ENCODE measurements at places on chromosomes 4 and X.

- no peak for DNase-seq
Observed at GRCh38 chrX:10579112-10580011, 41.0 kb downstream of the MID1 start.

- DNase-seq = no peak
Observed at GRCh38 chrX:11371106-11371505, 77.9 kb downstream of the AMELX start.

DNA sequence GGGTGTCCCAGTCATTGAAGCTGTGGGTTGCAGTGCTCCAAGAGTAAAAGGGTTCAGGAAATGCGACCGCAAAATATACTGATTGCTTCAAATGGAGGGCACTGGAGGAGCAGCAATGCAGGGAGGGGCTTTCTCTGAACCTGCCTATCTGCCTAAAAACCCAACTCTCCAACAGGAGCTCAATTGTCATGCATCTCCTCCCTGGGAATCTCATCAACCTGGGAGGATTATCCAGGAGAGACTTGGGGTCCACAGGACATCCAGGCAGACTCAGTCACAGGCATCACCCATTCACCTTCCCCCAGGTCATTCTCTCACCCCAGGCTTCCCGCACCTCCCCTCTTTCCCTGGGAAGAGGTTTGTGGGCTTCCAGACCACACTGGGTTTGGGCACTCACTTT, 38.2 kb upstream of the TLR3 start:
- DNase-seq = no peak

DNA sequence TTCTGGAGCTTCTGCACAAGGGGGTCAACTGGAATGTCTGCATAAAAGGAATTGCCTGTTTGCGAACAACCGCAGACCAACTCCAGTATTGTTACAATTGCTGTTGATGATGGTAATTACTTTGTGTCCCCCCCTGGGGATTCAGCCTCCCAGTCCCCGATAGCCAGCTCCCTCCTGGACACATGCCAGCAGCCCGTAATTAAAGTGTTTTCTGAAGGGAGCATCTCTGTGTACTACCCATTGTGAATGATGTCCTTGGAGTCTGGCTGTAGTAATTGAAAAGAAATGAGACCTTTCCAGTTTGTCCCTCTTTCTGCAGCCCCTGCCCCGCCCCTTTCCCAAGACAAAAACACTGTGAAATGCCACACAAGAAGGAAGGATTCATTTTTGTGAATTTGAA, 377.1 kb upstream of the LCORL start:
- no peak for DNase-seq

DNA sequence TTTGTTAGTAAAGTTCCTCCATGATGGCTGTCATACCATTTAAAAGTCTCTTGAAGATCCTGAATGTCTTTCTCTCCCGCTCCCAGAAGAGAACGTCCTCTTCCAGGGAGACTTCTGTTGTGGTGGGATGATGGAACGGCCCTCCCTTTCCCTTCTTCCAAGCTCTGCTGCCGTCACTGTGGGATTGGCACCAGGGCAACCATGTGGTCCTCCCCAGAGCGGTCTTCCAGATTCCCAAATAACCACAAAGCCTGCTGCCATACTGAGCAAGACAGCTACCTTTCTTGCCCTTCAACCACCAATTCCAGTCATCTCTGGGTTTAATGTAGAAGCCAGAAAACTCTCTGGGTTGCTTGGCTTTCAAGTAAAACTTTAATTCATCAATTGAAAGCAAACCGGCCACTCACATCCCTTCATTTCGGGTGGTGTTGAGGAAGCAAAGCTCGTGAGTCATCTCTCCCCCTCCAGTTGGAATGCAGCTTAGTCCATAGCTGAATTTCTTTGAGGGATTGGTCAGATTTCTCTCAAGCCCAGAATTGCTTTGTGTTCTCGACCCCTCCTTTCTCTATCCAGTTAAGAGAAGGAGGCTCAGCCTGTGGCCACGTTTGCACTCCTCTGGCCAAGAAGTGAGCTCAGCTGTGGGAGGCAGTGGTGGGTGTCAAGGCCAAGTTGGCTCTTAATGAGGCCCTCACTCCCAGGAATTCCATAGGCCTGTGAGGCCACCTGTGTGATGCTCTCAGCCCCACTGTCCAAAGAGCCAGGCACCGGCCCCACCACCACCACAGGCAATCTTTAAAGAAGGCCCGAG, 36.9 kb downstream of the FHDC1 start:
- DNase-seq = no peak

- no peak for DNase-seq
Observed at GRCh38 chr4:140260227-140260626, 106.2 kb upstream of the MAML3 start.

DNA sequence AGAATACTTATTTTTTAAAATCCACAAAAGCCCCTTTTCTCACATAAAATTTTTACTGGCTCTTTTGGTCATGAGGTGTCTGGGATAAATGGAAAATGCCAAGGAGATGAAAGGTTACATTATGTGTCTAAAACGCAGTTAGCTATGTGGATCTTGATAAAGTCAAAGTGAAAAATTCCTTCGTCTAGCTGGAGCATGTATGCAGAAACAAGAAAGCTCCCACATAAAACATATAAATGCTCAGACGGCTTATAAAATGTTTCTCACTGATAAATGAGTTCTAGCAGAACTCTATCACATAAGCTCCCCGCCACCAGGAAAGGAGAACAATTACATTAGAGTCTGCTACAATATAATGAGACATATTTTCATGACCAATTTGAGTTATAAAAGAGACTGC, 83.8 kb downstream of the TBC1D9 start:
- no peak for DNase-seq

- no peak for DNase-seq
Observed at GRCh38 chr4:172202480-172203076, 389.4 kb downstream of the GALNTL6 start.

DNA sequence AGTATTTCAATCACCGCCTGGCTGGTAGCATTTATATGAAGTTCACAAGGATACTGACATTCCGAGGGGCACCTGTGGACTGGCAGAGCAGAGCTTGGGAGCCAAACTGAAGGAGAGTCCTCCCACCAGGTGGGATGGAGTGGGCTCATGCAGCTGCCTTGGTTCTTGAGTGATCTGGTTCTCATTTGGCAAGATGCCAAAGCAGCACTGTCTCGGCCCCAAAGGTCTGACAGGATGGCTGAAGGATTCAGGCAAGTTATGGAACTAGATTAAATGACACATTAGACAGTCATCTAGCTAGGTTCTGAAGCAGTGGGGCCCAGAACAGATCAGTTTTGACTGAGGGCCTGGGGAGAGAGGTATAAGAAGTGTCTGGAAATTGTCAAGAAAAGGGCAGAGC, 3.2 kb downstream of the FGF16 start:
- DNase-seq = no peak

- no peak for DNase-seq
Observed at GRCh38 chrX:8033175-8033574, 106.0 kb upstream of the PNPLA4 start.

- no peak for DNase-seq
Observed at GRCh38 chr4:134024251-134024650, 177.3 kb downstream of the PABPC4L start.

DNA sequence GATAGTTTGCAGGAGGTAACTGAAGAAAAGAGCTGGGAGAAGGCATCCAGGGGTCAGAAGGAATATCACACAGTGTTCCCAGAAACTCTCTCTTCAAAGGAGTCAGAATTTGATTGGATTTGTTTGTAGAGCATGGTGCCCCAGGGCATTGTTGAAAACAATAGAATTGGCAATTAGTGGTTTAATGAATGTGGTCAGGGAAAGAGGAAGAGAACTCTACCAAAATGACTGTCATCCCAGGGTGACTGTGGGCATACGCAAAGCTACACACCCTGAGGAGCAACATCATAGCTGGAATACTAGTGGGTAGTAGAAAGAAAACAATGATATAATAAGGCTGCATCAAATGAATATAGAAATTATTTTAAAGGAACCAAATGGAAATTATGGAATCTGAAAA, 21.5 kb downstream of the TNIP2 start:
- DNase-seq = no peak

DNA sequence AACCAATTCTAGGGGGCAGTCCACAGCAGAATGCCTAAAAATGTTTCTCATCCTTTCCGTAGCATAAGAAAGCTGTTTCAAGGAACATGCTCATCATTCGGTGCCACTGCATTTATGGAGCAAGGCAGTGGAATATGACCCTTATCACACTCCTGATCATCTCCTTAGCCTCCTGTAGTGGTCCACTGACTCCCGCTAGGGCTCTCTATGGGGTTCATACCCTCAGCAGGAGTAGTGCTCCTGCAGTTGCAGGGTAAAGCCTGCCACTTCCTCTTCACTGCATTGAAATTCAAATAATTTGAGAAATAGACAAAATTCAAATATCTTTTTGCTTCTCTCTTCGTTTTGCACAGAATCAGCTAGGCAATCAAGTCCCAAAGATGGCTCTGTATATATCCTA, 107.0 kb downstream of the NDST3 start:
- DNase-seq = no peak

DNA sequence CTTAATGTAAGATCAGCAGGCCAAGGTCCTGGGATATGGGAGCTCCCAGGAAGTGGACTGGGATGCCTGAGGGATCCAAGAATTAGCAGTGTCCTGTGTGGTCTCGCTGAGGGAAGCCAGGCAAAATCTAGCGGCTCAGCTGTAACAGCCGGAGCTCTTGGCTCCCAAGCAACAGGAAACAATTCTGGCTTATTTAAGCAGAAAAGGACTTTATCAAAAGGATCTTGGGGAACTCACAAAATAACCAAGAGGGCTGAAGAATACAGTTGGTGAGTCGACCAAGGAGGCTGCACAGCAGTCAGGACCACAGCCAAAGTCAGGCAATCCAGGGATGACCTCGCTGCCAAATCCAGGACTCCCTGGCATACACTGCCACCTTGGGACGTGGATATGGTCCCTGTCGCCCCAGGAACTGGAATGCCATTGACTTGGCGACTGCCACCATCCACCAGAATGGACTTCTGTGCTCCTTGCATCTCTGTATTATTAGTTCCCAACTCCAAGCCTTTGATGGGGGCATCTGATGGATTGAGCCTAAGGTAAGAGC, 165.3 kb upstream of the BCOR start:
- DNase-seq = no peak

DNA sequence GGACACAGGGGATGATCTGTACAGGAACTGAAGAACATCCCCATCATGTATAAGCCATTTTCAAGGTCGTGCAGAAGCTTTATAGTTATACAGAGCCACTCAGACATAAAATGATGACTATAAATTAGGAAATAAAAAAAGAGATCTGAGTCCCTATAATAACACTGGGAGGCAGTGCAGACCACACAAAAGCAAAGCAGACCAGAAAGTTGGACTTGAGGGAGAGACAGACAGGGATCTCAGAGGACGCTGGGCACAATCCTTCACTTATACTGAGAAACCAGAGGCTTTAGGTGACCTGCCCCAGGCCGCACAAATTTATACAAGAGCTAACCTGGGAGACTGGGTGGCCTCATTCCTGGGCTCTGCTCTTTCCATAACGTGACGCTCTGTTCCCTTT, 70.5 kb downstream of the HADH start:
- DNase-seq = peak; percentile 35

- peak; percentile 34 for DNase-seq
Observed at GRCh38 chrX:37786624-37787422, 7.0 kb downstream of the CYBB start.

- DNase-seq = peak; percentile 11
Observed at GRCh38 chr4:159105761-159106243, 2.9 kb downstream of the RAPGEF2 start.

GRCh38 chrX:48835524-48836329, at the start of gene PCSK1N:
PCSK1N (minus strand) TSS chrX:48835610; CDS start chrX:48835532, 78 bp downstream.
- DNase-seq = peak; percentile 64

- no peak for DNase-seq
Observed at GRCh38 chr4:84877051-84877833, 89.2 kb downstream of the WDFY3 start.

- no peak for DNase-seq
Observed at GRCh38 chr4:111961809-111962208, 183.4 kb upstream of the FAM241A start.

GRCh38 chr4:54662901-54663585, 5.3 kb downstream of the KIT start:
- no peak for DNase-seq

- DNase-seq = peak; percentile 18
Observed at GRCh38 chr4:41214136-41214824, at the start of gene APBB2. APBB2 (minus strand) TSS chr4:41214542; CDS start chr4:41033254, 181,288 bp downstream.

GRCh38 chrX:134362560-134363089, 97.3 kb upstream of the HPRT1 start:
- no peak for DNase-seq

DNA sequence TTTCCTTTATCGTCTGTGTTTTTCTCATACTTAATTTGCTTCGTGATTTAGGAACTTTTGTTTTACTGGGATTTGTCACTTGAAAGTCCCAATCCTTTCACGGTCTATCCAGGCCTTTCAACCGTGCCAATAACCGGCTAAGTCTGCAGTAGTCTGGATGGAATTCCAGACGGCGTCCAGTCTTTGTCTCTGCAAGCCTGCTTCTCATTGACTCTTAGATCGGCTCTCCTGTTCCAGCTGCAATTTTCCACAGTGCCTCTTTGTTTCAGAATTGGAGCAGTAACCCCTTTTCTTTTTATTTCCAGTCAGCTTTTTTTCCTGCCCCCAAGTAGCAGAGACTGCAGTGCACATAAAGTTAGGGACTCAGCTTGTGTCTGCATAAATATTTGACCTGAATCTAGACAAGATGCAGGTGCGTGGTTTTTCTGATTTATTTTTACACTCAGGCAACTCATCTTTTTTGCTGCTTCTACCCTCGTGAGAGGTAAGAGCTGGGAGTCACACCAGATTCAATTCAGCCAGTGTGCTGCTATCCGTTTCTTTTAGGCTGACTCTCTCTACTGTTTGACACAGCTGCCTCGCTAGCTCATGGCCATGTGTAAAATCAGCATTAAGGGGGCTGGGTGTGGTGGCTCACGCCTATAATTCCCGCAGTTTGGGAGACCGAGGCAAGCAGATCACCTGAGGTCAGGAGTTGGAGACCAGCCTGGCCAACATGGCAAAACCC, 37.4 kb upstream of the DHRSX start:
- DNase-seq = no peak

DNA sequence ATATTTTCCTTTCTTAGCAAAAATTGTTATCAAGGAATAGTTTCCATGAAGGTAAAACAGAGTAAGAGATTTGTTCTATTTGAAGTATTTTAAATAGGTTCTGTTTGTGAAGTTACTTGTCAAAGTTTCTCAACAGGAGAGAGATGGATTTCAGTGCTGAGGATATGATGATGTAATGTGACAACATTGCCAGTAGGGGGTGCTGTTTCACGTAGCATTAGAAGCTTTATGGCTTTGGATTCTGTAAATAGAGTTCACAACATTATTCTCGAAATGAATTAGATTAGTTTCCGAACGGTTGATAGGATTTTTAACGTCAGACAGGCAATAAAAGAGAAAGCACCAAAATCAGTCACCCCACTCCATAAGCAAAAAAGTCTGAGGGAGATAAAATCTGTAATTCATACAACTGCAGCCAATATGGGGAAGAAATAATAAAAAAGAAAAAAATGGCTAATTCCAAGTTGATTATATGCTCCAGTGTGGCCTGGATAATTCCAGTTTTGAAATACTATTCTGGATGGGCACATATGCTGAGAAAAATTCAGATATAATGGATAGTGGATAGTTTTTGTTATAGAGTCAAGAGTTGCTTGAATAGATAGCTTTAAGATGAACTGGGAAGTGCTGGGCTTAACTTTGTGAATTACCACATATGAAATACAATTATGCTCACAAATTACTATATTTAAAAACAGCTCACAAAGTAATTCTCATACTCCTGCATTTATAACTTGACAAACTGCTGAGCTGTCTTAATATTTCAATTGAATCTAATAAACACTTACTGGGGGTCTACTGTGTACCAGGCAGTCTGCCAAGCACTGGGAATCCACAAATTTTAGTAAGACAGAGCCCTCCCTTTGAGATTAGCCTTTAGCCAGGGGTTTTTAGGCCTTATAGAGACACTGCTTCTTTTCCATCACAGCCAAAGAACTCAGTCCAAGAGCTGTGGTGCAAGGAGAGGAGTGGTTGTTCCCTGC, 109.1 kb downstream of the GPAT3 start:
- peak; percentile 57 for DNase-seq

Measured in CD4-positive, alpha-beta T cell treated with Interleukin-17A for 1 hour (primary cell).